SHP77 treated with DMSO at 0.1 percent for 48 hours (cell line): ENCODE measurements at places on chromosomes 2 and 18.
A peak's percentile ranks its signal among the peaks of the same experiment; 100 is the strongest.

GRCh38 chr18:25544546-25545287 lies 192.8 kb upstream of the ZNF521 start:
- no peak for DNase-seq

DNA sequence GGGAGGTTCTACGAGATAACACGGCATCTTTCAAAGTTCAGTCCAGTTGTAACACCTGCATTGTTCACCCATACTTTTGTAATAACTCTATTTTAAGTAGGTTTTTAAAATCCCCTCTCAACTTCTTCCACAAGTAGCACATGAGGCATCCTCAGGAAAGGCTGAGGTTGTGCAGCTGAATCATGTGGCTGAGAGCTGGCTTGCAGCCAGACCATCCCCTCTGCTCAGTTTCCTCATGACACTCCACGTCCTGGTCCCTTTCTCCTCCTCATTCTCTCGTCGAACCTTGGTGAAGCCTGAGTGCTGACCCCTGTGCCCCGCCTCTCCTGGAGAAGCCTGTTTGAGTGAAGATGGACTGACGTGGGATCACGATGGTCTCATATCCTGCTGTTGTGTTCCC lies 42.5 kb downstream of the POU3F3 start:
- no peak for DNase-seq

DNA sequence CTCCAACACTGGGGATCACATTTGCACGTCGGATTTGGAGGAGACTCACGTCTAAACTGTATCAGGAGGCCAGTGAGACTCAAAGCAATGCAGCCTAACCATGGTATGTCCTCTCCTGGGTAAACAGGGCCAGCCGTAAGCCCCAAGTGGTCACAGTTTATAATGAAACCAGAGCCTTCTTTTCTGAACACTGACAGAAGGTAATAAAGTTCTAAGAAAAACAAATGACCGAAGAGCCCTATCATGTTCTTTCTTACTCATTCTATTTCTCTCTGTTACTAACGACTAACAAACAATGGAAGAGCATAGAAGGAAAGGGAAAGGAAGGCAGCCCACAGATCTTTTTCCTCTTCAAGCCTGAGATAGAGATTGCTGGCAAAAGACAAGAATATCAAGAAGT lies 796.8 kb upstream of the SOX11 start:
- no peak for DNase-seq

DNA sequence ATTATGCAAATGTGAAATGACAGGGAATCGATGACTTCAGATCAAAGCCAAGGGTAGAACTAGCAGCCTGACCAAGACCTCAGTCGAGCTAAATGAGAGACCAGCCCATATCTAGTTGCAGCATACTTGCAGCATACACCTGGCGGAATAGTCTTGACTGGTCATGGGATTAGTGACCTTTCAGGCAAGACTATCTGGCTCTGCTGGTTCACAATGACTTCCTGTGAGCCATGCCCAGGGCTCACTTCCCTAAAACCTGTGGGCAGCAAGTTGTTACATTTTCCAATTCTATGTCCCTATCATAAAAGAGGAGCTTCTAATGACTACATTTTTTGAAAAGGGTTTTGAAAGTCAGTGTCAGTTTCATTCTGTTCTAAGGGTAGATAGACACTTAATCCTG lies 1624.9 kb upstream of the CELF4 start:
- DNase-seq: no peak

DNA sequence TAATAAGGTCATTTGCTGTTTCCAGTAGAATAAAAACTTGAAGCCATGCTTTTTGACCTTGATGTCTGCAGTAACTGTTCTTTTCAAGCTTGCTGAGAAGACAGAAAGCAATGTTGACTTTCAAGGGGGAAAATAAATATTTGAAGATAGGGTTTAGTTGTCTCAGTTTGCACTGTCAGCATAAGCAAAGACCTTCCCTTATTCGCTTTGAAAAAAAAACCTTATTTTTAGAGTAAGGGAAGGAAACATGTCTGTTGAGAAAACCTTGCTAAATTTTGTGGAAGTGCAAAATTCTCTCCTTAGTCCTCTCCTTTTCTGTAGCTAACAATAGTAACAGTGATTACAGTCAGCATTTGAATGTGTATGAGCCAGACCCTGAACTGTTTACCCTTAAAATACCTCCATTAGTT lies 43.1 kb downstream of the MAP4K4 start:
- DNase-seq: no peak

GRCh38 chr2:234437642-234438304 lies 59.1 kb downstream of the ARL4C start:
- DNase-seq: peak; percentile 61

DNA sequence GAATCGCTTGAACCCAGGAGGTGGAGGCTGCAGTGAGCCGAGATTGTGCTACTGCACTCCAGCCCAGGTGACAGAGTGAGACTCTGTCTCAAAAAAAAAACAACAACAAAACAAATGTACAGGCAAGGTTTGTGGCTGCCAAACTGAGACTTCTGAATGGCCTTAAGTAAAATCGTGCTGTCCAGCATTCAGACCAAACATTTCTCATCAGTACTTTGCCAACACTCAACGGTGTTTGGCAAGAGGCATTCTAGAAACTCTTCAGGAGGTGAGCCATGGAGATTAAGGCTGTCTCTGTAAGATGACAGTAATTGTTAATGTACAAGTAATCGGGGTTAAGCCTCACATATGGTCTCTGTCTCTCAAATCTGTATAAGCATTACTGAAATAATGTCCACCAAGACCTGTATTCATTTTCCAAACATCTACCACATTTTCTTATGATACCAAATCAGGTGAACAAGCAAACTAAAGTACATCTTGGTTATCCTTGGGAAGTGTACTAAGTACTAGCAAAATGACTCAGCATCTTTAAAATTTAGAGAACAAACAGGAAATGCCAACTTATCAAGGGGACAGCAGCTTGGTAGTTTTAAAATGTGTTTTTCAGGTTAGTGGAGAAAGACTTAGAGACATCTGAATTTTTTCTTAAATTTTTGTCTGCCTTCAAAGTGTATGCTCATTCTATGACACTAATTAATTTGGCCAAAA lies 29.3 kb downstream of the SERPINE2 start:
- no peak for DNase-seq

GRCh38 chr2:54638774-54639187 lies 84.7 kb upstream of the EML6 start:
- no peak for DNase-seq

DNA sequence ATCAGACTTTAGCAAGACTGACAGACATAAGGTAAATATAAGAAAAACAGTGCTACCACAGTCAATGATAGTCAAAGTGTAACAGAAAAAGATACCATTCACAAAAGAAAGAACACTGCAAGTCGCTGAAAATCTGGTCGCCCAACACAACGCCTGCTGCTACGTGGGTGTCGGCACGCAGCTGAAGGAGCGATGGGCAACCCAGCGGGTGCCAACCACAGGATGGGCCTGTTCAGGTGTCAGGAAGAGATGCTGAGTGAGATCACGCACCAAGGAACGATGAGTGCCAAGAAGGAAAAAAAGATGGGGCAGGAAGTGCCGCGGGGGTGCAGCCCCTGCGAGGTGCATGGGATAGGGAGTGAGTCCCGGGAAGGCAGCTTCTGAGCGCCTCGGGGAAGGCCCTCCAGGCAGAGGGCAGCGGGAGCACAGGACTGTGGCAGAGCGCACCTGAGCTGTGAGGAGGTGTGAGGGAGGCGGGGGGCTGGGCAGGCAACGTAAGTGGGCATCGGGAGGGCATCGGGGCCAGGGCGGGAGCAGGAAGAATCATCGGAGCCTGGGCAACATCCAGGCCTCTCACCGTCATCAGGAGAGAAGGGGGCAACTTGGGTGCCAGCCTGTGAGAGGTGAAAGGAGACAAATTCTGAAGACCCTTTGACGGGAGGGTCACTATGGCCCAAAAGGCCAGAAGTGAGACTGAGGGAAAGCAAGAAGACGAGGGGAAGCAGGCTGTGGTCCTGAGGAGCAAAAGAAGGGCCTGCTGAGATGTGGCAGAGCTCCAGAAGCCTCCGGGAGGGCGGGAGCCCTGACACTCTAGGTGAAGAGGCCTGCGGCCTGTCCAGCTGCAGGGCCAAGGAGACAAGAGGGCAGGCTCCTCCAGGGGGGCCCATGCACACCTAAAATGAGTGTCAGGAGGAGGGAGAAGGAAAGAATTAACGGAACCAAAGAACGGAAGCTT lies 14.8 kb upstream of the MTERF4 start:
- no peak for DNase-seq

DNA sequence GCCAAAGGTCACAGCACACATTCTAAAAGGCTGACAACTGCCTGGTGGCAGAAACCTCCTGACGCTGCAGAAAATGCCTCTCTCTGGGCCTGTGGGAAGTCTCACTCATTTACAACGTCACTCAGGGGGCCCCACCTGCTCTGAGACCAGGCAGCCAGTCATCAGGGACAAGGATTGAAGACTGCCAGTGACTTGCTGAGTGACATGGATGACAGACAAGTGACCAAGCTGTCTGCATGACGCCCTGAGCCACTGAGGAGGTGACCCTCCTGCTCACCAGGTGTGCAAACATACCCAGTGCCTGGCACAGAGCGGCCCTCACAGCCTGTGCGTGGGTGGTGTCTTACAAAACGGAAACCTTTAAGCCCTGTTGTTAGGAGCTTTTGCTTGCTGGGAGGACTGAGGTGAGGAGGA lies 392.4 kb downstream of the TNS1 start:
- peak; percentile 90 for DNase-seq

DNA sequence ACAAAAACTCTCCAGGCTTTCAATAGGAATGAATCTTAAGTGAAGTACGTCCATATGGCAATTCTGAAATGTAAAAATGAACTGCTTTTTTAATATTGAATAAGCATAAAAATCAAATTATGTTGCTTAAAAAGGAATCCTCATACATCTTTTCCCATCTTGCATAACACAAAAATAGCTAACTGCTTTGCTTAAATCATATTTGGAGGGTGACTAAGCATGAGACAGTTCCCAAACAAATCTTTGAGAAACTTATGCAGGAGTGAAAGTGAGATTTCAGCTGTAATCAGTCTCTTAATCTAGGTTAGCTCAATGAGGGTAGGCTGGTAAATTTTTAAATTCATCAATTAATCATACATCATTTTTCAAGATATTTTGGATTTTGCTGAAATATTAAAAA lies 111.5 kb downstream of the MBD5 start:
- DNase-seq: no peak

DNA sequence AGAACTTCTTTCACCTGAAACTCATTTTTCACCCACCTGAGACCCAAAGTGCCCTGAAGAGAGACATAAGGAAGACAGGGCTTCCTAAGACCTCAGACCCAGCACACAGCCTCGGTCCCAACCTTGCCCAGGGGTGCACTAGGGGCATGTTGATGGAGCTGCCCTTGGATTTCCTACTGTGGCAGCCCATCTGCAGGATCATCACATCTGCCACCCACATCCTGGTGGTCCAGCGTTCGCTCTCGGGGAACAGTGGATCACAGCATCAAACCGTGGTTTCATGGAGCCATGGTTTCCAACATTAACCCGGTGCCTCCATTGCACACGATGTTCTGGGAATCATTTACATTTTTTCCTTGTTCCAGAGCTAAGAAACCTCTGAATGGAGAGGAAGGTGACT lies 186.4 kb downstream of the TFCP2L1 start:
- DNase-seq: no peak

DNA sequence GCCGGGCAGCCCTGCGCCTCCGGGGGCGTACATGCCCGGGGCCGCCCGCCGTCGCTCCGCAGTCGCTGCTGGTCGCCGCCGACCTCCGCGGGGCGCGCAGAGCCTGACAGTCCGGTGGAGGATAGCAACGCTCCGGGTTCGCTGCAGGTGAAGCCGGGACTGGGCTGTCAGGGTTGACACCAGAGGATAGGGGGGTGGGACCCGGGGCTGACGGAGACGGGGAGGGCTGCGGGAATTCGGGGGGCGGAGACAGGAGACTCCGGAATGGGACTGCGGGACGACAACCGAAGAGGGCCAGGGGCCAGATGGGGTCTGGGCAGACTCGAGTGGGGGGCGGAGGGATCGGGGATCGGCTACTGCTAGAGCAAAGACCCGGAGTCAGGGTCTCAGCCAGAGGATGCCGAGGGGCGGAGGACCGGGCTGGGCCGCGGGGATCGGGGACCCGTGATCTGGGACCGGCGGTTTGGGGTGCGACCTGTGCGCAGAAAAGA lies 403 bp downstream of the TMEM127 start:
- no peak for DNase-seq

- no peak for DNase-seq
Measured at GRCh38 chr2:127082974-127083373, 24.0 kb downstream of the BIN1 start.

DNA sequence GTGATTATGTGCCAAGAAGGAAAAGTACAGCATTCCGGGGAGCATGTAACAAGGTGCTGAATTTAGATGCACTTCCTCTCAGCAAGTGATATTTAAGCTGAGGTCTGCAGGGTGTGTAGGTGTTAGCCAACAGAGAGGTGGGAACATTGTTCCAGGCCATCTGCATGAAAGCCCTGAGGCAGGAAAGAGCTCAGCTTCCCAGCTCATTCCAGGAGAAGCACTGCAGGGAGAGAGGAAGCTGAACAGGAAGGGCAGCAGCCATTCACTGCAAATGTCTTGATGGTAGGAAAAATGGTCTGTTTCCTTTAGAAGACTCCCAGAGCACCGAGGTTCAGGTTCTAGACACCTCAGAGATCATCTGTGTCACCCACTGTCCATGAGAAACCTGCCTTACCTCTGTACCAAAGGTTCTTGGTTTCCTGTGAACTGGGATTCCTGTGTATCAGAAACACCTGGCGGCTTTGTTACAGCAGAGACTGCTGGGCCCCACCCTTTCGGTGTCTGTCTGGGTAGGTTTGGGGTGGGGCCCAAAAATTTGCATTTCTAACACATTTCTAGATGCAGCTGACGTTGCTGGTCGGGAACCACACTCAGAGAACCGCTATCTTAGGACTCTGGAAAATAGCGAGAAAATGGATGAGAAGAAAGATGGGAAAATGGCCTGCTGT lies 84.0 kb downstream of the RTN4 start:
- no peak for DNase-seq

GRCh38 chr2:175815537-175815936 lies 186.5 kb downstream of the LNPK start:
- no peak for DNase-seq

DNA sequence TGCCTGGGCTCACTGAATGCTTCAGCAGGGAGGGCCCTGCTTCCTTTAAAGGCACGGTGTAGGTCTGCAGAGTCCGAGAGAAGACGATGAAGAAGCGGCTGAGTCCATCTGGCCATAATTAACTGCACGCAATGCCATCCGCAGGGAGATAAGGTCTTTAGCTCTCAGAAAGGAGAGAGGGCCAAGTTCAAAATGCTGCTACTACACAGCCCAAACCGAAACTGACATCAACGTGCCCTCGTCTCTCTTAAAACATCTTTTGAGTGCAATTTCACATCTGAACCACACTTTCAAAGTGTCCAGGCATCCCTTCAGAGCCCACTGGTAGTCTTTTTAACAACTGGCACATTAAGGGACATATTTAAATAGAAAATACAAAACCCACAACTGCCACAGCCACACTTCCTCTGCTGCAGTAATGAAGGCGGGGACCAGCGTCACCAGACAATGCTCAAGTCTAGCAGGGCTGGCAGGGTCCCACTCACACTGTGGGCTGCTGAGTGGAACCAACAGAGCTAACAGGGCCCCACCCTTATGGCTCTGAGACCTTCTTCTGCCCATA lies 35.8 kb downstream of the ST3GAL5 start:
- DNase-seq: no peak
